ENCODE measurements at places on chromosomes 5 and 9.

DNA sequence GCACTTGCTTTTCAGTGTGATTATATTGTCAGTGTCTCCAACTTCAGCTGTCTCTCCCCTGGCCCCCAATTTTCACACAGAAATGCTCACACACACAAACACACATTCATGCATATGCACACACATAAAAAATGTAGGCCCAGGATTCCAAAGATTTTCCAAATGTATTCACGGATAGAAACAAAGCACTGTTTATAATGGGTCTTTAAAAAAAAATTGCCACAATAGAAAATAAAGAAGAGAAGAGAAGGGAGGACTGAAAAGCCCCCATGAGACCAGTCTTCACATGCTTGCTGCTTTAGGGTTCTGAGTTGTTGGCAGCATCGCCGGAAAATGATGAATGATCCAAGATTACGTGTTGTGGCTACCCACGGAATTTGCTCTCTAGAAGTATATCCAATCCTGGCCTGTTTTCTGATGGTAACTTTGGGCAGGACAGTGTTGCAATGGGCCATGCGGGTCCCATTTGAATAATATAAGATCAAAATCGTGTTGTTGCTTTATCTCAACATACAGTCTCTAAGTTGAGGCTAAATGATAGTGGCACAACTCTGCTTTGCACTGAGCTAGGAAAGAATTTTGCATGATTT lies 36.2 kb upstream of the ACO1 start:
- DNase-seq, result no peak

GRCh38 chr9:125994066-125994943 lies 247.1 kb downstream of the PBX3 start:
- DNase-seq, result no peak

- DNase-seq, result no peak
Observed at GRCh38 chr5:74471875-74472274, 168.7 kb downstream of the ENC1 start.

DNA sequence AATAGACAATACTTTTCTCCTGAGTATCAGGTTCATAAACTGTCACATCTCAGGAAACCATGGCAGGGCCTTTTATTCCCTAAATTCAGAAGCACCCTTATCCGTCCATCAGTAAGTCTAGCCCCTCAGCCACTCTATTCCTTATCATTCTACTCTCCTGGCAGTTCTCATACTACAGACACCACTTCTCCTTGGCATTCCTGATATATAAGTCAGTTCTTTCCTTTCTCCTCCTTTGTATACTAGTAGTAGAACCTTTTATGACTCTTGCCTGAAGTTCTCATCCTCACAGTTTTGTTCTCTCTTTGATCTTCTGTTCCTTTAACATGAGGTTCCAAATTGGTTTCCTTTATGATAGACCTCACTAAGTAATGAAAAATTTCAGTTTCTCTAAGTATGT lies 29.3 kb downstream of the GRAMD2B start:
- no peak for DNase-seq

GRCh38 chr5:30736669-30737068 lies 456.8 kb upstream of the CDH6 start:
- DNase-seq, result no peak

DNA sequence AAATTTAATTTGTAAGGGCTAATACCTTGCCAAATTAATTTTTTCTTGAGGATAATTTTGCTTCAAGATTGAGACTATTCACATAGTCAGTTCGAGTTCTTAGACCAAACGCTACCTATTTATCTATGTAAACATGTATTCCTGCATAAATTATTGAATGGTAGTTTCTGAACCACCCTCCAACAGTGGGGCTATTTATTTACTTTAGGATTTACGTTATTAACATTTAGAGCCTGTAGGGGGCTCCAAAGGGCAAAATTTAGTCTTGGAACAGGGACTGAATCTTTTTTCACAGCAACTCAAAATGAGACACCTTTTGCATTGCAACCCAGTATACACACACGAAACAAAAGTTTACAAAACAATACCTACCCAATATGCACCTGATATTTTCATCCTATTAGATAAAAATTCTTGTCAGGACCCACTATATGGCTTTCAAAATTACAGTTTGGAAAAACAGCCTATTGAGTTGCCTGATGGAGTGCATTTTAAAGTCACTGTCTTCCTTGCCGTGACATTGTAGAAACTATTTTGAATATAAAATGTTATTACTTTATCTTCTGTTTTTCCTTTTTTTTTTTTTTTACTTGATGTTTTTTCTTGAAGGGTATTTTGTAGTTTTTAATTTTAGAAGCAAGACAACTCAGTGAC lies 47.1 kb upstream of the POU4F3 start:
- DNase-seq, result no peak

- no peak for DNase-seq
Observed at GRCh38 chr5:148791696-148792095, 34.7 kb upstream of the ADRB2 start.

DNA sequence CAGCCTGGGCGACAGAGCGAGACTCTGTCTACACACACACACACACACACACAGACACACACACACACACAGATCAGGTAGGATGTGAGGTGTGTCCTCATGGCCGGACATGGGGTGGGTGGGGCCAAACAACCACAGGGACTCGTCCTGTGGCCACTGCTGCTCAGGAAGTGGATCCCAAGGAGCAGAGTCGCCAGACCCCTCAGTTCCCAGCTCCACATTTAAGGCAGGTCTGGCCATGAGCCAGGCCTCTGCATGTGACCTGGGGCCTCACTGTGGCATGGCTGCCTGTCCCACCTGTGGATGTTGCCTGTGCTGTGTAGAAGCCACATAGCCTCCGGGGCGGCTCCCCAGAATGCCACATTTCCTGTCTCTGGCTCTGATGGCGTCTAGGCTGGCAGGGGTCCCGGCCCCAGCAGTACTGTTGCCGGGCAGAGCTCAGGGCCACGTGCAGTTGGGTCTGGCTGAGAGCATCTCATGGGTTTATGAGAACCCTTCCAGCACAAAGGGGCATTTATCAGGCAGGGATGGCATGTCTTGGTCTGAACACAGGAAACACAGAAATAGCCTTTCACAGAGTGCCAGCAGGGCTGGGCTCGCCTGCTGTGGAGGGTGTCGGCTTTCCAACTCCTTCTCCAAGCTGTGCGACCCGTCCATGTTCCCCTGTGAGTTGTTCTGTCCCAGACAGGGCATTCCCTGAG lies 9.9 kb upstream of the NINJ1 start:
- DNase-seq, result peak; percentile 19

DNA sequence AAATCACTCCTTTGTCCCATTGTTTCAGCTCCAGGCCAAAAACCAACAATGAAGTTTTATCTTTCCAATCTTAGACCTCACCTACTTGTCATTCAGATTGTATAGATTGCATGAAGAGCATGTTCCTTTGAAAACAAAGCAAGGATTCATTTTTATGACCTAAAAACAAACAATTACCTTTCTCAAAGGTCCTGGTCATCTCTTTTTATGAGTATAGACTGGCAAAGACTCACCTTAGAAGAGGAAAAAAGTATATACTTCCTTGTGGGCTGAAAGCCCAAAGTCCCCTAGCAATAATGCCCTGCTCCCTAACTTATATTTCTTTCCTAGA lies 28.4 kb upstream of the TLE1 start:
- no peak for DNase-seq

GRCh38 chr5:144315994-144316634 lies 145.4 kb downstream of the KCTD16 start:
- no peak for DNase-seq

GRCh38 chr5:68420476-68421344 lies 205.2 kb downstream of the PIK3R1 start:
- DNase-seq, result no peak

- peak; percentile 82 for DNase-seq
Observed at GRCh38 chr5:11050596-11051304, 289.7 kb upstream of the DAP start.

- no peak for DNase-seq
Observed at GRCh38 chr9:123480096-123480495, 124.1 kb downstream of the CRB2 start.

GRCh38 chr9:127792417-127793031 lies 6.7 kb downstream of the CDK9 start:
- DNase-seq, result no peak

GRCh38 chr9:131676431-131676972 lies 63.4 kb downstream of the RAPGEF1 start:
- no peak for DNase-seq

DNA sequence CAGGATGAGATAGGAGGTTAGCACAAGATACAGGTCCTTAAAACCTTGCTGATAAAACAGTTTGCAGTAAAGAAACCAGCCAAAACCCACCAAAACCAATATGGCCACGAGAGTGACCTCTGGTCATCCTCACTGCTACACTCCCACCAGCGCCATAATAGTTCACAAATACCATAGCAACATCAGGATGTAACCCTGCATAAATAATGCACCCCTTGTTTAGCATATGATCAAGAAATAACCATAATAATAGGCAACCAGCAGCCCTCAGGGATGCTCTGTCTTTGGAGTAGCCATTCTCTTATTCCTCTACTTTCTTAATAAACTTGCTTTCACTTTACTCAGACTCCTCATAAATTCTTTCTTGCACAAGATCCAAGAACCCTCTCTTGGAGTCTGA lies 86.9 kb upstream of the PRSS3 start:
- no peak for DNase-seq

- no peak for DNase-seq
Observed at GRCh38 chr9:136011703-136012496, 50.7 kb upstream of the UBAC1 start.

- no peak for DNase-seq
Observed at GRCh38 chr5:131423056-131423455, 159.2 kb downstream of the CDC42SE2 start.

DNA sequence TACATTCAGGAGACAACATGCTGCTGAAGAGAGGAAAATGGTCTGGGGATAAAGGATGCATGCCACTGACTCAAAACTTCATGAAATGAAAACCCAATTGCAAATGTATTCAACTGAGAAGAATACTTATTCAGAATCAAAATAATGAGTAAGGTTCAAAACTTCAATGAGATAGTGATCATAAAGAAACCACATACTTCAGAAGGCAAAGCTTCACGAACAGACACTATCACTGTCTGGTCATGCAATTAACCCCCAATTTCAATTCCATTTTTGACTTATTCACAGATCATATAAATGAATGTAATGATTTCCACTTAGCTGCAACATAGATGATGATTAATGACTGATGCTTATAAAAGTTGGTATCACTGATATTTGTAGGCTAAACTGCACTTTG lies 33.0 kb upstream of the CTNNAL1 start:
- no peak for DNase-seq

GRCh38 chr5:177496727-177497291 lies 595 bp downstream of the PDLIM7 start:
- DNase-seq, result peak; percentile 39

GRCh38 chr9:131927091-131927490 lies 152.6 kb downstream of the MED27 start:
- no peak for DNase-seq

- DNase-seq, result no peak
Observed at GRCh38 chr5:169970339-169970738, 10.0 kb downstream of the INSYN2B start.

- DNase-seq, result no peak
Observed at GRCh38 chr9:13721481-13722235, 442.2 kb upstream of the MPDZ start.

DNA sequence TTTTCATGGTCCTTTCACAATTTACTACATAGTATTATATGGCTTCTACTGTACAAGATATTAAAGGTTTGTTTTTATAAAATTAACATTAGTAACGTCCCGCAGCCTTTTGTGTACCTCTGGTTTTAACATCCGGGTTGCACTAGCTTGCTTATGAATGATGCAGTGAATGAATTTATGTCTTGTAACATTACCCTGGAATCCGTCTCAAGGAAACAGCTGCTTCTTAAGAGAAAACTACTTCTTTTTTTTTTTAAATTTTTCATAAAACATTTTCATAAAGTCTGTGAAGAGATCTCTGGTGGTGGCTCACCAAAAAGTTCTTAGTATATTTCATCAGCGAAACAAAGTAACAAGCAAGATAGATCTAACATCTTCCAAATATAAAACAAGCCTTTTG lies 23.6 kb downstream of the MARCHF3 start:
- no peak for DNase-seq

- DNase-seq, result no peak
Observed at GRCh38 chr5:178545941-178546674, 44.1 kb downstream of the COL23A1 start.

- no peak for DNase-seq
Observed at GRCh38 chr5:132601071-132601728, 44.4 kb downstream of the RAD50 start.

- DNase-seq, result no peak
Observed at GRCh38 chr9:38622951-38623350, 2.6 kb upstream of the ANKRD18A start.

- DNase-seq, result no peak
Observed at GRCh38 chr5:63768221-63768620, 194.0 kb downstream of the HTR1A start.

DNA sequence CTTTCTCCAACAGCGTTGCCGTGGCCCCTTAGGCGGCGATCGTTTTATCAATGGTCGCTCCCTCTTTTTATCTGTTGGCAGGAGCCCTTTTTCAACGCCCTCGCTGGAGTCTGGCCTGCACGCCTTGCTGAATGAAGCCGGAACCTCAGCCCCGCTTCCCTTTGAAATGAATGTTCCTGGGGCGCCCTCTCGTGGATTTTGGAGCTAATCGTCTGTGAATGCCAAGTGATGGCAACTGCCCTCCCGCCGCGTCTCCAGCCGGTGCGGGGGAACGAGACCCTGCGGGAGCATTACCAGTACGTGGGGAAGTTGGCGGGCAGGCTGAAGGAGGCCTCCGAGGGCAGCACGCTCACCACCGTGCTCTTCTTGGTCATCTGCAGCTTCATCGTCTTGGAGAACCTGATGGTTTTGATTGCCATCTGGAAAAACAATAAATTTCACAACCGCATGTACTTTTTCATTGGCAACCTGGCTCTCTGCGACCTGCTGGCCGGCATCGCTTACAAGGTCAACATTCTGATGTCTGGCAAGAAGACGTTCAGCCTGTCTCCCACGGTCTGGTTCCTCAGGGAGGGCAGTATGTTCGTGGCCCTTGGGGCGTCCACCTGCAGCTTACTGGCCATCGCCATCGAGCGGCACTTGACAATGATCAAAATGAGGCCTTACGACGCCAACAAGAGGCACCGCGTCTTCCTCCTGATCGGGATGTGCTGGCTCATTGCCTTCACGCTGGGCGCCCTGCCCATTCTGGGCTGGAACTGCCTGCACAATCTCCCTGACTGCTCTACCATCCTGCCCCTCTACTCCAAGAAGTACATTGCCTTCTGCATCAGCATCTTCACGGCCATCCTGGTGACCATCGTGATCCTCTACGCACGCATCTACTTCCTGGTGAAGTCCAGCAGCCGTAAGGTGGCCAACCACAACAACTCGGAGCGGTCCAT lies 10.0 kb downstream of the S1PR3 start:
- DNase-seq, result peak; percentile 51

GRCh38 chr5:54385994-54386393 lies 69.5 kb upstream of the HSPB3 start:
- DNase-seq, result no peak

Data from NCI-H446 treated with DMSO at 0.1 percent for 48 hours (cell line).